ENCODE measurements at places on chromosomes 13 and 19.

DNA sequence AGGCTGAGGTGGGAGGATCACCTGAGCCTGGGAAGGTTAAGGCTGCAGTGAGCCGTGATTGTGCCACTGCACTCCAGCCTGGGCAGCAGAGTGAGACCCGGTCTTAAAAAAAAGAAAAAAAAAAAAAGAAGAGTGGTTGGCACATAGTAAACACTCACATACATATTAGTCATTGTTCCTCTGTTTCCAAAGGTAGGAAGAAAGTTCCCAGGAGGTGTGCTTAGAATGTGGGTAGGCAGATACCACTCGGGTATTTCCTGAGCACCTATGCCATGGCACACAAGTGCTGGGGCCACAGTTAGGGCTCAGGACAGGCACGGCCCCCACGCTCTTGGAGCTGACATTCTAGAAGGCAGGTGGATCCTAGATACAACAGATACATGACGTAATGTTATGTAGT, 41.4 kb downstream of the SIPA1L3 start:
- no peak for DNase-seq

- DNase-seq, result no peak
Observed at GRCh38 chr19:19022380-19022961, 10.8 kb downstream of the SUGP2 start.

- no peak for DNase-seq
Observed at GRCh38 chr13:45242070-45242469, 41.2 kb upstream of the KCTD4 start.

- no peak for DNase-seq
Observed at GRCh38 chr13:111929036-111929616, 137.8 kb upstream of the SOX1 start.

DNA sequence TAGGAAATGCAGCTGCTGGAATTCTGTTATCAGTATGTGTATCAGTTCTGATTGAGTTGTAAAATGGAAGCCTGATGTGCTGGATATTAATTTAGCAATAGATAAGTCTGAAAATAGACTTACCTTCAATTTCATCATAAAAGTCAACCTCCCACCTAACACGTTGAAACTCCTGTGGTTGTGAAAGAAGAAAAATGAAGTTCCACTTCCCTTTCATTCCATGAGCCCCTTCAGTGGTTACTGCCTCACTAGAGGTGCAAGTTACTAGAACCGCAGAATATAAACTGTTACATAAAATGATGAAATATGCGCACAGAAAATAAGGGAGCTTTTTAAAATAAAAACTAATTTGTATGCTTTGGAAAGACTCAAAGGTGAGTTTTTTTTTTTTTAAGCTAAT, 249.2 kb downstream of the SHISA2 start:
- no peak for DNase-seq

- no peak for DNase-seq
Observed at GRCh38 chr13:29909975-29910674, 59.7 kb upstream of the UBL3 start.

- DNase-seq, result no peak
Observed at GRCh38 chr19:3333662-3334061, 32.7 kb upstream of the NFIC start.

- no peak for DNase-seq
Observed at GRCh38 chr13:35832551-35832950, 298.6 kb downstream of the DCLK1 start.

DNA sequence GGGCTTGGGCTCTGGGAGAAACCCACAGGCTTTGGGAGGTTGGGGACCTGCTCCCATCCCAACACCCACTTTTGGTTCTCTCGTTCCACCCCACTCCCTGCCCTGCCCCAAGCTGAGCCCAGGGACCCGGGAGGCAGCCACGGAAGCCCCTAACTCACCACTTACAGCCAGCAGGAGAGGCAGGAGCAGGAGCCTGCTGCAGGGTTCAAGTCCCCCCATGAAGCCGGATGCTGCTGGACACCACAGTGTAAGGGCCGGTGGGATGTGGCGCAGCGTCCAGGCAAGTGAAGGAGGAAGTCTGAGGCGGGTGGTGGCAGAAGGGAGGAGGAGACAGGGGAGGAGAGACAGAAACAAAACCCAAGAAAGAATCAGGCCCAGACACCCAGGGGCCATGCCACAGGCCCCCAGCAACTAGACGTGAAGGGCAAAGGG, at the start of gene TYROBP:
TSS of gene TYROBP (minus strand) at position 286 of the 432 bp plus-strand sequence. CDS start at position 219, 67 bp downstream.
- DNase-seq, result no peak

- DNase-seq, result no peak
Observed at GRCh38 chr13:35499676-35500075, 23.2 kb upstream of the MAB21L1 start.

DNA sequence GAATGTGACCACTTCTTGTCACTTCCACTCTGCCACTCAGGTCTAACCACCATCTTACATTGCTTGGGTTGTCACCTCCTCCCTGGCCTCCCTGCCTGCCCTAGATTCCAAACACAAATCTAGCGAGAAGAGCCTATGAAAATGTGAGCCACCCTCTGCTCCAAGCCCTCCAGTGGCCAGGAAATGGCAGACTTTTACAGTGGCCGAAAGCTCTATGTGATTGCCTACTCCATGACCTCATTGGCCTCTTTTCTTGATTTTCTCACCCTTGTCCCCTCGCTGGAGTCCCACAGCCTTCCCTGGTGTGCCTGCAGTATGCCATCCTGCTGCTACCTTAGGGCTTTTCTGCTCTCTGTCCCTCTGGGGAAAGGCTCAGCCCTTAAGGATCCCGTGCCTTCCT, 84.2 kb downstream of the LRCH1 start:
- no peak for DNase-seq

DNA sequence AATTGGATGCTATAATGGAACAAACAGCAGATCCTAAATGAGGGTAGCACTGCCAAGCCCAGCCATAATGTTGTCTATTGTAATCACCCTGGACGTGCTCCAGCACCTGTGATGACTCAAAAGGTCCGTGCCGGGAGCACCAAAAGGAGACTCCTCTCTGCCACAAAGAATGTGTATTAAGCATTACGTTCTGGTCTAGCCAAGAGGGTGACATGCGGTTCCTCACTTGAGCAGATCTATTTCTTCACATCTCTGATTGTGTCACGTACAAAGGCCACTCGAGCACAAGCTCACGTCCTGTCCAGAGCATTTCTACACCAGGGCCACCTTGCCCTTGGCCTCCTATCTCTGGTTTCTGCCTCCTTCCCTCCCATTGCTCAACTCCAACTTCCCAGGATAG, 219.9 kb upstream of the IRS2 start:
- DNase-seq, result no peak

Data from activated T-helper 1 cell treated with Interleukin-2 at 50 U/mL for 16 hours (primary cell).